Upper lobe of left lung (tissue), 6 donors: ENCODE measurements at places on chromosomes 7 and 10. TPM values are rescaled to one million over a fixed set of nuclear protein-coding genes. Genes with fewer than 3 reads are reported as not detected.

The ARL4A gene
- 24.8 TPM for total RNA-seq

The ABLIM1 gene
- total RNA-seq, result 119 TPM

The CYP2W1 gene
- total RNA-seq, result not detected

The FAM237B gene
- not detected for total RNA-seq

The GLI3 gene
- 15.2 TPM for total RNA-seq

The TMEM213 gene
- 5.5 TPM for total RNA-seq

The ARHGAP19 gene
- total RNA-seq, result 13.6 TPM

The HMX2 gene
- not detected for total RNA-seq

The NPC1L1 gene
- not detected for total RNA-seq

The ERVW-1 gene
- 0.20 TPM for total RNA-seq

The NFE2L3 gene
- 6.2 TPM for total RNA-seq

The AUTS2 gene
- total RNA-seq, result 151 TPM

The YWHAG gene
- 66.4 TPM for total RNA-seq

The HSPA14 gene
- total RNA-seq, result 14.7 TPM
